Thymus (tissue), 14 donors: ENCODE measurements at places on chromosomes 4 and X. TPM values are rescaled to one million over a fixed set of nuclear protein-coding genes. Genes with fewer than 3 reads are reported as not detected.

ESX1 gene
- 0.05 TPM for total RNA-seq

GRCh38 chr4:122119739-122120138 is 32.4 kb upstream of the BLTP1 start:
- DNase-seq, result no peak

DNA sequence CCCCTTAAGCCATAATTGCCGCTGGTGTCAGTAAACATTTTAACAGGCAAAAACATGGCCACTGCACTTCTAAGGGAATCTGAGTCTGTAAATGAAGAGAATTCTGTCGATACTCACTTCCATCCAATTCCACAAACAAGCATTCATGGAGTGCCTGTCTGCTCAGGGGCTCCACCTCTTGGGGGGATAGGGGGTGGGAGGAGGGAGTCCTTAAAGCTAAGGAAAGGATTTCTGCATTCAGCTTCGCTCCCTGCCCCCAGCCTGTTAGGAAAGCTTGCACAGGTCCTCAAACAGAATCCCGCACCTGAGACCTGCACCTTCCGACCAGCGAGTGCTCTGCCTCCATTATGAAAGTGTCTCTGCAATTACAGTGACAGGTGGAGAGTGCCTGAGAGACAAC is 130.2 kb upstream of the KIT start:
- no peak for DNase-seq

DNA sequence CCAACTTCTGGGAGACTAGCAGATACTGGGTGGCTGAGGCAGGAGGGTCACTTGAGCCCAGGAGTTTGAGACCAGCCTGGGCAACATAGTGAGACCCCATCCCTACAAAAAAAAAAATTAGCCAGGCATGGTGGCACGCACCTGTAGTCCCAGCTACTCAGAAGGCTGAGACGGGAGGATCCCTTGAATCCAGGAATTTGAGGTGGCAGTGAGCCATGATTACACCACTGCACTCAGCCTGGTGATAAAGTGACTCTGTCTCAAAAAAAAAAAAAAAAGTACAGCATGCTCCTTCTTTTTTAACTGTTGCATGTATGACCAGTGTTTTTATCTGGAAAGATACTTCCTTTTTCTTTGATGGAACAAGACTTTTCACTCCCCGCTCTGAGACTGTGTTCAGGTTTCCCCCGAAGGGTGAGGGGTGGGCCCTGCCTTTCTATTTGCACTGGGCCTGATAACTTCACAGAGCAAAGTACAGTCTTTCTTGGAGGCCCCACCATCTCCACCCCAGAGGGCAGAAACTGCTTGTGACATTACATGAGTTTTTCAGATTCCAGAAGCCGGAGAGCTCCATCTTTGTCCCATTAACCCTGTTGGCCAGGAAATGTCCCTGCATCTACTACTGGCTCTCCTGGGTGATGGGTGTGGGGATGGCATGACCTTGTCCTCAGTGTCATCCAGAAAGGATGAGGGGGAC is 35.2 kb downstream of the NYX start:
- no peak for DNase-seq

DNA sequence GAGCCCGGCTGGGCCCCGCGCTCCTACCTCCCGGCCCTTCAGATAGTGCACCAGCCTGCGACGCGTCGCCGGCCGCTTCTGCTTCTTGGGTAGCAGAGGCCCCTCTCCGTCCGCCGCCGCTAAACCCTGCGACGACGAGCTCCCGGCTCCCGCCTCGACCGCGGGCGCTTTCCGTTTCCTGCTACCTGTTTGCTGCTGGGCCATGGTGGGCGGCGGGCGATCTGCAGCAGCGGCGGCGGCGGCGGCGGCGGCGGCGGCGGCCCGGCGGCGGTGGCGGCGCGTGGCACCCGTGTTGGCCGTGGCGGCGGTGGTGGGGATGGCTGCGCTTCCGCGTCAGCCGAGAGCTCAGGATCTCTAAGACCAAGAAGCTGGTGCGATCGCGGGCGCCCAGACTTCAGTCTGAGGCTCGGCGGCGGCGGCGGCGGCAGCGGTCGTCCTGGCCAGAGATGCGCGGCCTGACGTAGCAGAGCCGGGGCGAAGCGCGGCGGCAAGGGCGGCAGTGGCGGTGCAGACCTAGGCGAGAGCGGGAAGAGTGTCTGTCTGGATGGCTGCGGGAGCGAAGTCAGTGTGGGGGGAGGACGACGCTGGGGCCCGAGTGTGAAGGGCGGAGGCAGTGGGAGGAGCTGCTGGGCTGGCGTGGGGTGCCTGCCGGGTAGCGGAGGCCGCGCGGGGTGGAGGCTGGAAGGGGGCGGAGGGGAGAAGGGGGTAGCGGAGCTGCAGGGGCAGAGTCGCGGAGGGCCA is at the start of gene DCAF12L2:
DCAF12L2 (minus strand) TSS at position 569 of the 741 bp plus-strand sequence; CDS start at position 204, 365 bp downstream.
- no peak for DNase-seq

GRCh38 chr4:60724623-60725022 is 475.5 kb upstream of the ADGRL3 start:
- DNase-seq, result no peak

DNA sequence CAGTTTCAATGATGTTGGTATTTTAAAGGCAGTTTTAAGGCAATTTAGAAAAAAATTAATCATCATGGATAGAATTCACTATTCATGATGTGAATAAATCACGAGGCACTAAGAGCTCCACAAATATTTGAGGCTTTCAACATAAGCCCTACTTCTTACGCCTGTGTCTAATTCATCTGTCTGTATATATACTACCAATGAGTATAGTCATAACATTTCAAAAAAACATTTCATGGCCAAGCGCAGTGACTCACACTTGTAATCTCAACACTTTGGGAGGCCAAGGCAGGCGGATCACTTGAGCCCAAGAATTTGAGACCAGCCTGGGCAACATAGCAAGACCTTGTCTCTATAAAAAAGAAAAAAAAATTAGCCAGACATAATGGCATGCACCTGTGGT is 56.5 kb downstream of the FBXL5 start:
- no peak for DNase-seq

DNA sequence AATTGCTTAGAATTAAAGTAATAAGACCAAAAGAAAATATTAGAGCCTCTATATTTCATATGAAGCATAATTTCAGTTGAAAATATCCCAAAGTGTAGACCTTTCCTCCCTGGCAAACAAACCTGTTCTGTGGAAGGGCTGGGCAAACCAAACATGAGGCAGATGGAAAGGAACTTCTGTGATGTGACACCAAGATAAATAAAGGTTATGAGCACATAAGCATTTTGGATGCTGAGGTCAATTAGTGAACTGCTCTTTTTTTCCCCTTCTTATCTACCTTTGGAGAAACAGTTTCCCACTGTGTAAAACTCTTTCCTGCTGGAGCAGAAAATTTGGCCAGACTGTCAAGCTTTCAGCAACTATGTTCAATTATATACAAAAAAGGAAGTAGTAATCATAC is 109.6 kb upstream of the STIM2 start:
- DNase-seq, result no peak

- DNase-seq, result no peak
These were observed 198.1 kb upstream of the F9 start for GRCh38 chrX:139332441-139332840.

DNA sequence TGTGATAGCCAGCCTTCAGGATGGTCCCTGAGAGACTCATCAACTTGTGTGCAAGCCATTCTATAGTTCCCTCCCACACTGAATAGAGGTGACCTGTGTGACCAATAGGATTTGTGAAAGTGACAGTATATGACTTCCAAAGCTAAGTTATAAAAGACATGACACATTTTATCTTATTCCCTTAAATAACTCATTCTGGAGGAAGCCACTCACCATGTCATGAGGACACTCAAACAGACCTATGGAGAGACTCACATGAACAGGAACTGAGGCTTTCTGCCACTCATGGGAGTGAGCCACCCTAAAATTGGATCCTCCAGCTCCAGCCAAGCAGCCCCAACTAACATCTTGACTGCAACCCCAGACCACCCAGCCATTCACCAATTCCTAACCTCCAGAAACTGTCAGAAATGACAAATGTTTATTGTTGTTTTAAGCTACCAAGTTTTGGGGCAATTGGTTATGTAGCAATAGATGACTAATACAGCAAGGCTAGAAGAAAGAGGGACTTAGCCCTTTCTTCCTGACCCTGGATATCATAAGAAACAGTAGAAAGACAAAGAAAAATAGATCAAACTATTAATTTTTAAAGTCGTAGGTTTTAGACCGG is 9.0 kb upstream of the CHIC2 start:
- DNase-seq, result no peak
